ENCODE measurements at places on chromosomes 4 and X.

DNA sequence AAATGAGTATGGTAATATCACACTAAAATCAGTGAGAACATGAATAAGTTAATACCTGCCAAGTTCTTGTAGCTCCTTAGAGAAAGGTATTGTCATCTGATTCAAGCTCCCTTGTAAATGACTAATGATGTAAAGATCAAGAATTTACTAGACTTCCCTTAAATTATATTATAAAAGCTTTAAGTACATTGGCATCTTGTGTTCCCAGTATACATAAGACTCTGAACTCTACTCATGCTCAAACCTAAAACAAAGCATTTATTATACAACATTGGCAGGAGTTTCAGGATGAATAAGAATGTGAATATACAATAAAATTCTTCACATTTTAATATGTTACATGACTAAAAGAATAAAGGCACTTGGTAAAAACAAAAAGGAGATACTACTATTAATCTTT is 126.8 kb upstream of the UNC5C start:
- no peak for DNase-seq

DNA sequence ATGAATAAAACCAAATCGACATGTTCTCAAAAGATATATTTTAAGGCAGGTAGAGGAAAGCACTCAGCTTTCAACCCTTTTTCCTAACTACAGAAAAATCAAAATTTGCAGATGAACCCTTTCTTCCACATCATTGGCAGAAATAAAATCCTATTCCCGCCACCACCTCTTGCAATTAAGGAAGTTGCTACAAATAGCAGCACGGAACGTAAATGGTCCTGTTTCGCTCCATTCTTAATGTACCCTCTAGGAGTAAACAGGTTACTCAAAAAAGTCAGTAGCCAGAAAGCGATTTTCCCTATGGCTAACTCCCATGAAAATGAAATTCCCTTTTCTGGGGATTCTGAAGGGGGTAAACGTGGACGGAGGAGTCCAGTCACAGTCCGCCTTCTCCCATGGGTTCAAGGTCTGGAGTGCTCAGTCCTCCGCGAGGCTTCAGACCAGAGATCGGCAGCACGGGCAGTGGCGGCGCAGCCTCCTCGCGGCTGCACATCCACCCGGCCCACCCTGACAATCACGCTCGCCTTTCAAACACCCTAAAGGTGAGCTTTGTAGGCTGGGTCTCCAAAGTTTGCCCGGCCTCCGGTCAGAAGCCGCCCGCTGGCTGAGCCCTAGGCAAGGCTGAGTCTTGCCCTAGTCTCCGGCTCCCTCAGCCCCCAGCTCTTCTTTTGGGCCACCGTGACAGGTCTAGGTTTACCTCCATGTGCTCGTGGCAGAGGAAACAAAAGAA is 1.8 kb downstream of the ATP11C start:
- DNase-seq: no peak

GRCh38 chr4:11426731-11427120 is 2.0 kb downstream of the HS3ST1 start:
- no peak for DNase-seq

GRCh38 chr4:3850128-3850527 is 83.9 kb downstream of the ADRA2C start:
- no peak for DNase-seq

GRCh38 chr4:31334086-31334910 is 614.1 kb downstream of the PCDH7 start:
- no peak for DNase-seq

DNA sequence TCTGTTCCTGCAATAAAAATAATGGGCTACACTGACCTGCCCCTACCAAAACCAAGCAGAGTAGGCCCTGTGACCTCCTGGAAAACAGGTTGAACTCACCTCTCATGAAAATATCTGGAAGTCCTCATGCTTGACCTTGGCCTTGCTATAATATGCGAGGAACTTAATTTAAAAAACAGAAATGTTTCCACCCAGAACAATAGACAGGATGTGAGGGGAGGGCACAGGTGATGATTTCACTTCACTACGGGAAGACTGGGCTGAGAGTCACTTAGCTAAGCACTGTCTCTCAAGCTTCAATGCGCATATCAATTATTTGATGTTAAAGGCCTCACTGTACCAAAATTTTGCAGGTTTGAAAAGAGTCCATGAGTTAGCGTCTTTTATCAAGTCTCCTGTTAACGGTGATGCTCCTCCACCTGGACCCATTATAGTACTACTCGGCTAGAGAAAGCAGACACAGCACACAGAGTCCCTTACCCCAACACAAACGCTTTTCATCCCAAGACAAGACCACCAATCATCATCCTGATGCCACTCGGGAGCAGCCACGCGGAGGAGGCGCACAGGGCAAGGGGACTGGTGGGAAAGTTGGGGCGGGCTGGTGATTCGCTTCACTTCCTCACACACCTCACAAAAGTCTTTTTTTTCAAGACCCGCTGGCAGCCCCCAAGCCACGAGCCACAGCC is 25.9 kb downstream of the ZNF721 start:
- DNase-seq: no peak

GRCh38 chr4:164304861-164305260 is 449.1 kb upstream of the SMIM31 start:
- no peak for DNase-seq

GRCh38 chr4:180280076-180280475 is 1963.1 kb upstream of the TENM3 start:
- no peak for DNase-seq

- DNase-seq: peak; percentile 90
Observed at GRCh38 chr4:125620066-125620860, 305.5 kb downstream of the FAT4 start.

DNA sequence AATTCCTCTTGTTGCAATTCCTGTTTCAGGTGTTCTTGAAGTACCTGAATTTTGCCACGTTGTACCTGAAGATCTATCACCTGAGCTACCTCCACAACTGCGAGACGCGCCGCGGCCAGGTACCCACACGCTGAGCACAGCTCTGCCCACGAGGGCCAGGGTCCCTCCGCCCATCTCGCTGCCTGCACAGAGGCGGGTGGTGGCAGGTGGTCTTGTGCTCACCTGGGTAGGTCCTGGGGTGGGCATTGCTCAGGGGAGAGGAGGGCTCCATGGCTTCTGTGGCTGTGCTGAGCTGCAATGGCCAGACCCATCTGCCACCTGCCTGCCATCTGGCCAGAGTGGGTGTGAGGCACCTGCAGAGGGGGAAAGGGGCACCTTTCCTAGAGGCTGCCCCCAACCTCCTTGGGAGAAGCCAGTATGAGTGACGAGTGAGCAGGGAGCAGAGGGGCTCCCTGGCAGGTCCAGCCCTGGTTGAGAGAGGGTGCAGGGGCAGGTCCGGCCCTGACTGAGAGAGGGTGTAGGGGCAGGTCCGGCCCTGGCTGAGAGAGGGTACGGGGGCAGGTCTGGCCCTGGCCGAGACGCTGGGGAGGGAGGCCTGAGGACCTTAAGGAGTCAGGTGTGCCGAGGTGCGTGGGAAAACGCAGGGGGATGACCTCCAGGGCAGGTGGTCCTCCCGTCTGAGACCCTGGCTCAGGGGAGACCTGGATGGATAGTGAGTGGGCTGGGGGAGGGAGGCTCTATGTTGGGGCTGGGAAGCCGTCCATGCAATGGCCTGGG is 10.7 kb downstream of the PDE6B start:
- no peak for DNase-seq

- no peak for DNase-seq
Observed at GRCh38 chr4:36835246-36835645, 409.3 kb upstream of the NWD2 start.

- no peak for DNase-seq
Observed at GRCh38 chrX:46770000-46770816, 11.3 kb upstream of the SLC9A7 start.

- DNase-seq: no peak
Observed at GRCh38 chr4:174435974-174436373, 86.3 kb downstream of the HPGD start.

GRCh38 chrX:4268676-4269075 is 555.2 kb upstream of the PRKX start:
- no peak for DNase-seq

DNA sequence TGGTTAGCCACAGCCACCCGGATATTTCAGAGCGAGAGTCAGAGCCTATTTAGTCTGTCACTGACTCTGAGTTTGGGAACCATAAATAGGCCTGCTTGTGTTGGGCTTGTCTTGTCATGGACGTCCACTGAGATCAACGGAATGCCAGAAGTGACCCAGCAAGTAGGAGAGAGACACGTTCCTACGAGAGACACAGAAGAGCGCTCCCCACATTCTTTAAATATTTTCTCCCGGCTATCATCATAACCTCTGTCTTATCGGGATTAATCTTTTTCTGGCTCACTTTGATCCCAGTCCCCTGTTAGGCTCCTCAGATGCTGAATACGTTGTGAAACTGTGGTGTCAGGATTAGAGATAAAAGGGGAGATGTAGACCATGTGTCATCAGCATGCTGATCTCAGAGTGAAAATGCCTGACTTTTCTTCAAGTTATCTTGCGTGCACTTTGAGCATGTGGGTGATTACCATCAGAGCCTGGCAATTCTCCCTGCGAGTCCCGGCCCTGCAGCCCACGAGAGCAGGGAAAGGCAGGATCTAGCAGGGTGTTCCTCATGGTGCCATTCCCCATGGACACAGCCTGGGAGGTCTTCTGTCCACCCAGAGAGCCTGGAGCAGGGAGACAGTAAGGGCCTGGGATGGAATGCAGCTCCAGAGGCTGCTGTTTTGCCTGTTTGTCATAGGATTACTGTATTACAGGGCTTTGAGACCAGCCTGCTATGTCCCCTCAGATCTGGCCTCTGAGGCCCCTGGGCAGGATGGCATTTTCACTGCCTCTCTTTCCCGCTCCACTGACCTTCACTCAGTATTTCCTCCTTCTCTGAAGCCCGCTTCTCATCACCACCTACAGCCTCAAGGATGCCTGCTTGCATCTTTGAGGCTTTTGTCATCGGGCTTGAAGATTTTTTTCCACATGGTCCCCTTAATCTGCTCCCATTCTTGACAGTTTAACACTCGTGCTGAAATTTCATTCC is 2.8 kb upstream of the TENM3 start:
- DNase-seq: peak; percentile 41

- DNase-seq: no peak
Observed at GRCh38 chr4:136412708-136413107, 1119.6 kb downstream of the PCDH18 start.

DNA sequence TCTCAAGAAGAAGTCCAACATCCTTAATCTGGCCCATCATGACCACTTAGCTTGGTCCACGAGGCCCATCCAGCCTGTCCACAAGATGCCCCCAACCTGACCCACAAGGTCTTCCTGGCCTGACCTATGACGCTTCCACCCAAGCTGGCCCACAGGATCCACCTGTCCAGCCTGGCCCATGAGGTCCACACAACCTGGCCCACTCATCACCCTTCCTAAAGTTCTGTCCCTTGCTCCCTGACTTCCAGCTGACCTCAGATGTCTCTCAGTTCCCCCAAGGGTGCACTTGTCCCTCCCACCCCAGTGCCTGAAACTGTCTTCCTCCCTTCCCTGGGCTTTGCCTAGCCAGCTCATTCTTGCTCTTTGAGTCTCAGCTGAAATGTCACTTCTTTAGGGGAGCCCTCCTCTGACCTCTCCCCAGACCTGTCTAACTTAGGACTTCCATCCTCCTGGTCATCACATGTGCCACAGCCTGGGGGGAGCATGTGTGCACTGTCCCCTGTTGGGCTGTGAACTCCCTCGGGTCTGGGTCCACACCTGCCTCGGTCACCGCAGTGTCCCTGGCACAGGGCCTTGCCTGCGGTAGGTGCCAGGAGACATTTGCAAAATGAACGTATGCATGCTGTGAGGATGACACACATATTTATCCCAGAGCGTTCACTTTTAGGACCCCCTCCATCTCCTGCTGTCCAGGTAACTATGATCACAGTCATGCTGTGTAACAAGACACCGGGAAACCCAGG is 61.7 kb downstream of the EVC start:
- DNase-seq: no peak

DNA sequence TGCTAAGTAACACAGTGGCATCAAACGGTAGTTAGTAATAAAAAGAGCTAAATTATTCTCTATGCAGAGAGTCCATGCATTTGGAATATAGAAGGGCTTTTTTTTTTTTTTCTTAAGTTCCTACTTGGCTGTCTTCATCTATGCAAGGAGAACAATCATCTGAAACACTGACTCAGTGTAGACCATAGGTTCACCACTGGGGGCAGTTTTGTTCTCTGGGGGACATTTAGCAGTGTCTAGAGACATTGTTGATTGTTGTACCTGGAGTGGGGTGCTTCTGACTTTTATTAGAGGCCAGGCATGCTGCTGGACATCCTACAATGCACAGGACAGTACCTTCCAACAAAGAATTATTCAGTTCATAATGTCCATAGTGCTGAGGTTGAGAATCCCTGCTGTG is 41.2 kb downstream of the TMA16 start:
- no peak for DNase-seq

GRCh38 chr4:87423317-87424098 is 1.1 kb downstream of the NUDT9 start:
- peak; percentile 11 for DNase-seq

DNA sequence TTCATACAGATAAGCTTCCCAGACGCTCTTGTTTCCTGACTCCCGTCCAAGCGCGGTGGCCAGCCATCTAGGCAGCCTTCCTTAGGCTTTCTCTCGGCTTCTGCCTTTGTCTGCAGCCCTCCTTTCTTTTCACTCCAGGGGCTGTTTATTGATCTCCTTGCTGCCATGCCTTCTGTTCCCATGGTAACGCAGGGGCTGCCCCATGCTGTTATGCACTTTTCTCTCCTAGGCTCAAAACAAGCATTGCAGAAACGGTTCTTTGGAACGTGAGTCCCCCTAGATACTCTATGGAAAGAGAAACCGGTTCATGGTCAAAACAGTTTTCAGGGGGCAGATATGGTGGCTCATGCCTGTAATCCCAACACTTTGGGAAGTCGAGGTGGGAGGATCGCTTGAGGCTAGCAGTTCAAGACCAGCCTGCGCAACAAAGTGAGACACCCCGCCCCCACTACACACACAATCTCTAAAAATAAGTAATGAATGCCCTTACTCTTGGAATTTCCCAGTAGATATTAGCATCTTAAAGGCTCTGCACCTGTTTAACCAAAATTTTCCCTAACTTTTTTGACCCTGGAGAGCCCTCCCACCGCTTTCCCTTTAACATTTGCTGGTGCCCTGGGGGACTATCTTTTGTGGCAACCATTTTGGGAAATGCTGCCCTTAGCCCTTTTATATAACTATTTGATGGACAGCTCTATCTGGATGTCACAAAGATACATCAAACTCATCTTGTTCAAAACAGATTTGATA is 53.9 kb upstream of the ZNF157 start:
- DNase-seq: peak; percentile 40

GRCh38 chr4:86569103-86569870 is 24.8 kb upstream of the PTPN13 start:
- no peak for DNase-seq

DNA sequence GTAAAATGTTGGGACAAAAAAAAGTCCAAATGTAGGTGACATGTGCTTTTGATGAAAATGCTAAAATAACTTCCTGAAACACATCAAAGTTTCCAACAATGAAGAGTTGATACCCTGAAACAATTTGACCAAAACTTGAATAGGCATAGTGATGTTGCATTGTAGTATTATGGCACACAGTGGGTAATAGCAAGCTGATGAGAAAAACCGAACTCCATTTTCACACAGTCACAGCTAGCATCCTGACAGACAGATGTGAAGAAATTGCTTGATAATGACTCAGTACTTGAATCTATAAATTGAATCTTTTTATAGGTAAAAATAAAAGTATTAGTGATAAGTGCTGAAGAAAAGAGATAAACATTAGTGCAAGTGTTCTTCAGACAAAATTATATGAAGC is 122.5 kb downstream of the ELOVL6 start:
- no peak for DNase-seq

- DNase-seq: no peak
Observed at GRCh38 chrX:52337410-52337809, 31.4 kb upstream of the XAGE2 start.

GRCh38 chr4:54228056-54228527 is 1.0 kb upstream of the PDGFRA start:
- peak; percentile 91 for DNase-seq

- no peak for DNase-seq
Observed at GRCh38 chr4:116665716-116666115, 419.7 kb downstream of the TRAM1L1 start.

Data from muscle of back (tissue), 13 donors.